ENCODE measurements at places on chromosomes 2 and 18.

GRCh38 chr2:59259913-59260312 lies 1018.8 kb upstream of the FANCL start:
- DNase-seq: no peak

DNA sequence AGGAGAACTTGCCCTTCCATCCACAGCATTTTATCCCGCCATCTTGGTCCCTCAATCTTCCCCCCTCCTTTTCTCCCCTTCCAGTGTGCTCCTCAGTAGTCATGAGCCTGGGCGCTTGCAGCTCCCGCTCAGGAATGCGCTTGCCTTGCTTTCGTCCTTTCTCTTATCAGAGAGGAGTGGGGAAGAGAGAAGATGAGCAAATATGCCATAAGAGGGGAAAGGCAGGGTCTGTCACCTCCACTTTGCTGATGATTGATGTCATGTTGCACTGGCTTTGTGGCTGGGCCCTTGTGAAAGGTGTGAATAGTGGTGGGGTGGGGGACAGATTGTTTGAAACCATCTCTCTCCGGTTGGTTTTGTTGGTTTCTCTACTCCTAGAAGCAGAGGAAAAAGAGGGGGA lies 569.3 kb downstream of the TNS1 start:
- no peak for DNase-seq

- peak; percentile 41 for DNase-seq
These were observed 75.6 kb upstream of the FZD5 start for GRCh38 chr2:207845202-207845864.

DNA sequence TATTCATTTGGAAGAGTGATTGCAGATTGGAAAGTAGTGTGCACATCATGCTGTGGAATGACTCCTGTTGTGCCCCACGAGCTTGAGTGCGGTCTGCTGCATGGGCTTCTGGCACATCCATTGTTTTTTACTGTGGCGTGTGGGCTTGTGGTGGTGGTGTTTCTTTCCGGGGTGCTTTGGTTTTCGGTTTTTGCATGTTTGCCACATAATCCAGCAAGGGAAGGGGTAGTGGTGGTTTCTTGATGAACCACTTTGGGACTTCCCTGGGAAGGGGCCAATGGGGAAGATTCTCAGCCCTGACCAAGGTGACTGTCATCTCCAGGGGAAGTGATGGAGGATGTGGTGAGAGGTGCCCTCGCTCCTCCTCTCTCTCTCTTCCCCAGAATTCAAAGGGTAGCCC lies 57.0 kb downstream of the COA5 start:
- DNase-seq: no peak

DNA sequence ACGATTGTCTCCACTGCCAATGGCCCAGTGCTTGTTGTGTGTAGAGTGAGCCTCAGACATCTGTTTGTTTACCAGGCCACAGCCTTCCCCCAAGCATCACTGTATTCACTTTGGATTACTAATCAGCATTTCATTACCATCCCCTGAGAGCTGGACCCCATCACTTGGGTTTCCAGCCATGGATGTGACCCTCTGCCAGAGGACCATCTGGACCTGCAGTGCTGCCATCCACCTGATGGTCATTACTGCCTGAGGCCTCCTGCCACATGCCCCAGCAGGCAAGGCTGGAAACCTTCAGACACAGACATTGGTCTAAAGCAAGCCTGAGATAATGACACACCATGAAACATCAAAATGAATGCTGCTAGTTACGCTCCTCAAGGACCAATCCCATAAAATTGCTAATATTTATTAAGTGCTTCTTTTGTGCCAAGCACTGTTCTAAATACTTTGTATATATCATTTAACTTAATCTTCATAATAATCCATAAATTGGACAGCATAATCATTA lies 2096.3 kb upstream of the CELF4 start:
- no peak for DNase-seq

Measured in NCI-H1436 (cell line).